Stimulated activated CD8-positive, alpha-beta memory T cell treated with anti-CD3 and anti-CD28 coated beads, Interleukin-2, amount 100 ng/mL, for 48 hours (primary cell): ENCODE measurements at places on chromosomes 3 and 15.

DNA sequence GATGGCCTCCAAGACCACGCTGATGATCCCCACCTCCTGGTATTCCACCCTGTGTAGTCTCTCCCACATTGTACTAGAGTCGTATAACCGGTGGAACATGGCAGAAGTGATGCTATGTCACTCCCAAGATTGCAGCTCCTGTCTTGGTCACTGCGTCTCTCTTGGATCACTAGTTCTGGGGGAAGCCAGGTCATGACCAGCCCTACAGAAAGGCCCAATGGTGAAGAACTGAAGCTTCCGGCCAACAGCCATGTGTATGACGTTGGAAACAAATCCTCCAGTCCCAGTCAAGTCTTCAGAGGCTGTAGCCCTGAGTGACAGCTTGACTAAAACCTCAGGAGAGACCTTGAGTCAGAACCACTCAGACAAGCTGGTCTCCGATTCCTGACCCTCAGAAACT is 61.9 kb upstream of the FNDC3B start:
- DNase-seq: no peak

DNA sequence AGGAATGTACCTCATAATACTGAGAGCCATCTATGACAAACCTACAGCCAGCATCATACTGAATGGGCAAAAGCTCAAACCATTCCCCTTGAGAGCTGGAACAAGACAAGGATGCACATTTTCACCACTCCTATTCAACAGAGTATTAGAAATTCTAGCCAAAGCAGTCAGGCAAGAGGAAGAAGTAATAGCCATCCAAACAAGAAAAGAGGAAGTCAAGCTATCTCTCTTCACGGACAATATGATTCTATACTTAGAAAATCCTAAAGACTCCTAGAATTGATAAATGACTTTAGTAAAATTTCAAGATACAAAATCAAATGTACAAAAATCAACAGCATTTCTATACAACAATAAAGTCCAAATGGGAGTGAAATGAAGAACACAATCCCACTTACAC is 30.2 kb downstream of the OCA2 start:
- no peak for DNase-seq

DNA sequence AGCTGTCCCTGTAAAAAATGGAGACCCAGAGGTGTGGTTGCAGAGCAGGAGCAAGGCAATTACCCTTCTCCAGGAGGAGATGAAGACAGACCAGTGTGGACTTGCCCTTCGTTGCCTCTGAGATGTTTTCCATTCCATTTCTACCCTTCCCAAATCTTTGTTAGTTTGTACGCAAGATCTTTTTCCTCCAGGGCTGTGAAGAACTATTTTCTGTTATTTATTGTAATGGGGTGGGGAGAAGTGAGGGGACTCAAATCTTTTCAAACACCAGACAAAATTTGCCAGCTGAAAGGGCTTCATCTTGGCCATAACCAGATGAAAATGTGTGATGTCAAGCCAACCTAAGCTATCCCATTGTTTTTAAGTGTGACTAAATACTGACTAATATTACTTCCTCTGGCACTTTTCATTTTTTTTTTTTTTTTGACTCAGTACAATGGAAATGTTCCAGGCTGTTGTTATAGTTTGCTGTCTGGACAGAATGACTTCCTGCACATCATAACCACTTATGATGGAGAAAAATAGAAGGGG is 271.3 kb upstream of the TPRG1 start:
- no peak for DNase-seq

- no peak for DNase-seq
These were observed 1.1 kb upstream of the INTS14 start for GRCh38 chr15:65611888-65612615.

DNA sequence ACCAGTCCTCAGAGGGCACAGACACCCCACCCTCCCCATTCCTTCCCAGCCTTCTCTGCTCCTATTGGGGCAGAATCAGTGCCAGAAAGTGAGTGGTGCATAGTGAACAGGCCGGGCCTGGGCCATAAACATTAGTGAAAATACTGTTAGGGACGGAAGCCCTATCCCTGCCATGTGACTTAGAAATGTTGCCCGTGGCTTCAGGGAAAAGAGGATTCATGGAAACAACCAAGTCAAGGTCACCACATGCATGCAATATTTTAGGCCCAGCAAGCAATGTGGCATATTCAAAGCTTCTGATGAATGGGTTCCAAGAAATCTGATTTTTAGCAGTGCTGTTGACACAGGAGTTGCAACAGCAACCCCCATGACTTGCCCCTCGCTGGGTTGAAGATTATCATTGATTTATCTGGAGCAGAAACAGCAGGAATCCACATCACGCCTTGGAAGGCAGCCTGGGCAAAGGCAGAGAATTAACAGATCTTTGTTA is 52.3 kb downstream of the CCNL1 start:
- no peak for DNase-seq

GRCh38 chr3:46359733-46360493 is 6.0 kb downstream of the CCR2 start:
- DNase-seq: no peak

DNA sequence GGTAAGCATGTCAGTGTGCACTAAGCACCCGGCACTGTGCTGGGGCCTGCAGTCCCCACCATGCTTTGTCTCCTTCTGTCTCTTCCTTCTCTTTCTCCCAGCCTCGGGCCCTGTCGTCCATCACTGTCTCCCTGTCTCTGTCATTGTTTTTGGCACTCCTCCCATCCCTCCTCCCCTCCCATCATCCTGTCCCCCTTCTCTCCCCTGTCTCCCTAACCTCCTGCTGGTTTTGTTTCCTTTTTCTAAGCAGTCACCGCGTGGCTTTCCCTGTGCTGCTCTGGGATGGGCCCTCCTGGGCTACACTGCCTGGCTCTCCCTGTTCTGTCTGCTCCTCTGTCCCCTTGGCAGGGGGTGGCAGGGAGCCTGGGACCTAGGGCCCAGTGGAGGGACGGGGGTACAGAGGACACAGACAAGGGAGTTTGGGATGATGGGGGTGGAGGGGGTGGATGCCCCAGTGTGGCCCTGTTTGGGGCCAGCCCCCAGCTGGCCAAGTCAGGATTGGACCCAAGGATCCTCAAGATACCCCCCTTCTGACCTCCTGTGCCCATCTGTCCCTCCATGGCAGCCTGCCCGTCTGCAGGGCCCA is 5.7 kb downstream of the CHST13 start:
- no peak for DNase-seq

- DNase-seq: no peak
These were observed 1.4 kb downstream of the GJD2 start for GRCh38 chr15:34753236-34753894.

DNA sequence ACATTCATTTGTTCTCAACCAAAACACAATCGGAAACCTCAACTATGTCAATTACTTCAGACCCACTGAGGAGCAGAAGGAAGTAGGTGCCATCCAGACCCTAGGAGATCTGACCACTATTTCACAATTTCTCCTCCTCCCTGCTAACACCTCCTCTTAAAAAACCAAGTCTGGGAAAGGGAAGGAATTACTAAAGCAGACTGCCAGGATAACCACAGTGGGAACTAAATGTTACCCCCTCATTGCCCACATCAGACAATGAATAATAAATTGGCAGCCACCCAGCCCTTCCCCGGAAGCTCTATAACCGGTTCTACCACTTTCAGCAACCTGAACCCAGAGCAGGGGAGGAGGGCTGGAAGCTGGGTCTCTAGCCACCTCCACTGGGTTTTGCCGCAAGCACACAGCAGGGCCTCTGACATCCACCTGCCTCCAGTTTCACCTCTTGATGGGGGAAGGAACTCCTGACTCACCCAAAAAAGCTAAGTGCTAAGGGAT is 17.6 kb downstream of the C15orf62 start:
- DNase-seq: peak; percentile 36

DNA sequence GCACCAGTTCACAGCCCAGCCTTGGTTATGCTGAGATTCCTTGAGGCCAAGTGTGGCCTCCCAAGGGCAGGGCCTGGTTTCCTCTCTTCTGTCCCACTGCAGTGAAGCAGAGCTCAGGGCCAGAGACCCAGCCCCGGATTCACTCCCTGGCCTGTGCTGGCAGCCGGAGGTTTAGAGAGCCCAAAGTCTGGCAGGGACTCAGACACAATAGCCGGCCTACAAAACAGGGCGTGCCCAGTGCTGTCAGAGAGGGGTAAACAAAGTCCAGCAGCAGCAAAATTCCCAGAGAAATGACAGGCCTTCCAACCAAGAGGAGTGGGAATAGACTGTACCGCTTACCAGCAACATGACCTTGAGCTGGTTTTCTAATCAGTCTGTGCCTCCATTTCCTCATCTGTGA is 14.0 kb downstream of the VIPR1 start:
- DNase-seq: no peak

GRCh38 chr3:15899388-15899787 is 101.6 kb upstream of the ANKRD28 start:
- no peak for DNase-seq

DNA sequence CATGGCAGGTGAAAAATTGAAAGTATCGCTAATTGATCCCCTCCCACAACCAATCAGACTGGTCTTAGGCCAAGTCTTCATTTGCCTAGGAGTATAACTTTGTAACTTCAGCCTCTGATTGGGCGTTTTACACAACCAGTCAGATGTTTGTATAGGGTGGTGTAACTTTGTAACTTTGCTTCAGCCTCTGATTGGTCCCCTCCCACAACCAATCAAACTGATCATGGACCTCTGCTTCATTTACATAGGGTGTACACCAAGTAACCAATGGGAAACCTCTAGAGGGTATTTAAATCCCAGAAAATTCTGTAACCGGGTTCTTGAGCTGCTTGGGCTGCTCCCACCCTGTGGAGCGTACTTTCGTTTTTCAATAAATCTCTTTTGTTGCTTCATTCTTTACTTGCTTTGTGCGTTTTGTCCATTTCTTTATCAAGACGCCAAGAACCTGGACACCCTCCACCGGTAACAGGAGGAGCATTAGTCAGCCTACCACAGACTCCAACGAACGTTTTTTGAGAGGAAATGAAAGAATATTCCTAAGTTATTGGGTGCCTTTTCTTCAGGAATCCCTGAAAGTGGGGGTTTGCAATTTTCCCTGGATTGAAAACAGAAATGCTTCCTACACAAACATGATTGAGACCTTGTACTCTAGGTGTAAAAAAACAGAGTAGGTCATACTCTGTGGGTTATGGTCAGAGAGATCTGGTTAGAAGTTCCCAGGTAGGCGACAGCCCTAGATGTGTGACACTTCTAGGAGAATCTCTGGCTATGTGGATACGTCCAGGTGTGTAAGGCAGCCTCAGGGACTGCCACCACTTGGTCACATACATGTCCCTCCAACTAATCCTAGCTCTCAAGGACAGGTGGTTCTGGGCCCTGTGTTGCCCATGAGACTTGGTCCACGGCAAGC is 5.5 kb upstream of the SACM1L start:
- no peak for DNase-seq

DNA sequence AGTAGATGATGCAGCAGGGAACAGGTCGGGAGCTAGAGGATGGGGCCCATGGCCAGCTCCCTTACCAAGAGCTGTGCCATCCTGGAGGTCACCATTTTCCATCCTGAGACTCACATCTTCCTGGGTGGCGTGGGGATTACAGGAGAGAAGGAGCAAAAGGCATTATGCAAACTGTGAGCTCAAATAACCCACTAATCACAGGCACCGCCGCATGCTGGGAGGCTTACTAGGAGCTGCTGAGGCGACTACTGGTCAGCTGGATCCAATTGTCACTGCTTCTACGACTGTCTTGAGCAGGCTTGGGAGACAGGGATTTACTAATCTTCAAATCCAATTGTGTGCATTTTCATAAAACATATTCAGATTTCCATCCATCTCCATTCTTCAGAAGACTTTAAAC is 12.5 kb upstream of the KBTBD12 start:
- no peak for DNase-seq

DNA sequence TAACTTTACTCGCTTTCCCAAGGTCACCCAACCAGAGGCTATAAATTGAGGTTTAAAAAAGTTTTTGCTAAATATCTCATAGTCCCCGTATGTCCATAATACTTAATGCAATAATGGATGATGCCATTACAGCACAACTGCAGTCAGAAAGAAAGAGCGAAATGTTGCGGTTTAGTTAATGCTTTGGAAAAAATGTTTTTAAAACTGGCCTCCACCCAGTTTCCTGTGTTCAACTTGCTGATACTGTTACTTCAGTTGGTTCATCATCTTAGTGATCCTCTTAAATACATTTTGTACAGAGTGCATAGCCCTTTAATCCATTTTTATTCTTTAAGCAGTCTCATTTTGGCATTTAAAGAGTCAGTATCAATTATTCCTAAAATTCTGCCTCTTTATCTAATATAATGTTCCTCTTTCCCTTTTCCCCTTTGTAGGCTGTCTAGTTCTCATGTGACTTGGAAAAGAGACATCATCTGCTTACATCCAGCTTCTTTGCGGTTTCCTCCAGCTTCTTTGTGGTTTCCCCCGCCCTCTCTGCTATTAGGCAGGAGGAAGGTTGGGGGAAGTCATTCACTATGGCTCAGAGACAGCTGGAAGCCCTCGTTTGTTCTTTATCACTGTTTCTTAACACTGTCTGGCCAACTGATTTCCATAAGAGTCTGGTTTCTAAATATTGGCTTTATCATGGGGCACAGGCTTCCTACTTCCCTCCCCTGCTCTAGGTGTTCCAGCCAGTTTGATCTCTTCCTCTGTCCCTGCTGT is 154.3 kb downstream of the GOLIM4 start:
- no peak for DNase-seq

GRCh38 chr3:56975567-56975966 is 84.9 kb upstream of the SPATA12 start:
- DNase-seq: no peak

GRCh38 chr3:125107363-125107762 is 51.6 kb upstream of the HEG1 start:
- no peak for DNase-seq
